ENCODE measurements at places on chromosomes 2 and 18.

DNA sequence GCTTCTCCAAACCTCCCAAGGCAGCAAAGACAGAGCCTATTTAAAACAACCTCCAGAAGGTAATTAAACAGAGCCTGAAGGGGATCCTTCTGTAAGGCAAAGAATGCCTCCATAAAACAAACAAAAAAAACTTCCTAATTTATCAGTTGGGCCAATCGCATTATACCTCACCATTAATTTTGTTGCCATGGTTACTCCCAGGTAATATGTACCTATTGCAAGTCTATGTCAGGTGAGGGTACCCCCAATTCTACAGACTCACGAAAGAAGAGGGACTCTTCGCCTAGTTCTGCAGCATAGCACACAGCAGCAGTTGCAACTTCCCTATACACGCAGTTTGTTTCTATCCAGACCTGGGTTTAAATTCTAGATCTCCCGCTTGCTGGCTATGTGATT is 38.8 kb downstream of the SFXN5 start:
- no peak for DNase-seq

DNA sequence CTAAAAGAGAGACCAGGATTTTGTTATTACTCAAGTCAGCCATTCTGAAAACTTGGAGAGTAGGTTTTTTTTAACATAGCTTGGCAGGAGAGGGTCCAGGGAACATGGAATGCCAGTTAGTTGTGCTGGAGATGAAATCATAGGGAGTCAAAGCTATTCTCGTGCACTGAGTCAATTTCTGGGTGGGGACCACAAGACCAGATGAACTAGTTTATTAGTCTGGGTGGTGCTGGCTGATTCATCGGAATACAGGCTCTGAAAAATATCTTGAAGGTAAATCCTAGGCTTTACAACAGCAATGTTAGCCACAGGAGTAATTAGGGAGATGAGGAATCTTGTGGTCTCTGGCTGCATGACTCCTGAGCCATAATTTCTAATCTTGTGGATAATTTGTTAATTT is 921.4 kb downstream of the TRIB2 start:
- no peak for DNase-seq

GRCh38 chr2:240137596-240138253 is 1.6 kb upstream of the COPS9 start:
- DNase-seq, result no peak

GRCh38 chr2:112182581-112183034 is 44.4 kb downstream of the FBLN7 start:
- no peak for DNase-seq

DNA sequence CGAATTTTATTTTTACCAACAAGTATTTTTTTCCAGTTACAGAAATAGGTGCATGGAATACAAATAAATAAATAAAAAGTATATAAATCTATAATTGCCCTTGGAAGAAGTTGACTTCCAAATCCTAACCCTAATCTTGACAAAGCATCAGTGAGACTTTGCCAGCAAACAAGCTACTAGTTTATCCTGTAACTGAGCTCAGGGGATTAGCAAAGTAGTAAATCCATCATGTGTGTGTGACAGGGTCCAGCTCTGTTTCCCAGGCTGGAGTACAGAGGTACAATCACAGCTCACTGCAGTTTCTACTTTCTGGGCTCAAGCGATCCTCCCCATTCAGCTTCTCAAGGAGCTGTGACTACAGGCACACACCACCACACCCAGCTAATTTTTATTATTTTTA is 948.0 kb upstream of the CNTNAP5 start:
- DNase-seq, result no peak

DNA sequence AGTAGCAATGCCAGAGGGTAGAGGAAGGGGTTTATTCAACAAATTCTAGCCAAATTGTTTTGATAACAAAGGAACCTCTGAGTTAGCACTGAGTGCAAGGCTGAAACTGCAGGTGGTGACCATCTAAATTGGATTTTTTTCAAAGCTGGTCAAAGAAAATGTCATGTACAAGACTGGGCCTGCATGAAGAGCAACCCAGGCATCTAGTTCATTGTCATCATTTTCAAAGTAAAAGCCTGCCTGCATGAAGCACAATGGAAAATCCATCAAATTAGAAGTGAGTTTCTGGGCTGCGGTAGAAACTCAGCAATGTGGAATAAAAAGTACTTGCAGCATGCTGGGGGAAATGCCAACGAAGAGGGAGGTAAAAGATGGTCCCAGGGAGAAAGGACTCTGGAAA is 80.8 kb upstream of the PPP1CB start:
- DNase-seq, result no peak

DNA sequence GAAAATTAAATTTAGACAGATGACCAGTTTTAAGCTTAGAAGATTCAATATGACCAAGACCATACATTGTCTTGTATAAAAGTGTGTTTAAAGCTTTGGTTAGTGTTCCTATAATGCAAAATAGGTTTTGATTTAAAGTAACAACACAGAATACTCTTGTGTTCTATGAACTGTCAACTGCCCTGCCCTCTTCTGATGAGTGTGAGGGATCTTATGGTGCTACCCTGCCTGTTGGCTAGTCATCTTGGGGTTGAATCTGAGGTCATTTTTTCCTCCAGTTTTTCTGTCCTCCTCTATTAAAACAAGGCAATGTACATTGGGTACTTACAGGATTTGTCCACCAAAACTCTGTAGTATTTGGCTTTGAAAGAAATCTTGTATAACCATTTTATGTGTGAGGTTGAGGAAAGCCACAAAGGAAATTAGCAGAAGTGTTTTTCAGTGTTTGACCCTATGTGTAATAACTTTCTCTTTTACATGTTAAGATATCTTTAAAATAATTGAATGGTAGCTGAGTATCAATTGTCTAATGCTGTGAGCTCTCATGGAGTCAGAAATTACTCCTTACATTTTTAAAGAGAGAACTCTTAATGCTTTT is 129.1 kb downstream of the SPTBN1 start:
- DNase-seq, result no peak

DNA sequence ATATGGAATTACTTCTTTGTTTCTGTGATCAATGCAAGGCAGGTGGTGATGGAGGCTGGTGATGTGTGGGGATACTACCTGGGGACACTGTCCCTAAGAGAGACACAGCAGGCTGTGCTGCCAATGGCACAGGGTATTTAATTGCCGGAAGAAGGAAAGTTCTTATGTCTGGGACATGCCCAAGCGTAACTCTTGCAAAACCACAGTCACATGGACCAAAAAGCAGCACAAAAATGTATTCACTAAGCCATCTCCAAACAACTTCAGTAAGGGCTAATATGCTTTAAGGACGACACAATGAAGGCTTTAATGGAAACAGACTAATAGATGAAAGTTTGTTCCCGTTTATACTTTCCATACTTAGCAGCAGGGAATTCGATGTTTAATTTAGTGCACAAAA is 49.7 kb upstream of the AP1S3 start:
- DNase-seq, result no peak

- DNase-seq, result no peak
These were observed 88.6 kb upstream of the EML6 start for GRCh38 chr2:54634564-54635511.

GRCh38 chr18:13481820-13482617 is 244.3 kb downstream of the FAM210A start:
- no peak for DNase-seq

GRCh38 chr18:59818769-59819168 is 81.0 kb upstream of the PMAIP1 start:
- DNase-seq, result no peak

- no peak for DNase-seq
These were observed 103.9 kb downstream of the CCBE1 start for GRCh38 chr18:59593291-59593717.

DNA sequence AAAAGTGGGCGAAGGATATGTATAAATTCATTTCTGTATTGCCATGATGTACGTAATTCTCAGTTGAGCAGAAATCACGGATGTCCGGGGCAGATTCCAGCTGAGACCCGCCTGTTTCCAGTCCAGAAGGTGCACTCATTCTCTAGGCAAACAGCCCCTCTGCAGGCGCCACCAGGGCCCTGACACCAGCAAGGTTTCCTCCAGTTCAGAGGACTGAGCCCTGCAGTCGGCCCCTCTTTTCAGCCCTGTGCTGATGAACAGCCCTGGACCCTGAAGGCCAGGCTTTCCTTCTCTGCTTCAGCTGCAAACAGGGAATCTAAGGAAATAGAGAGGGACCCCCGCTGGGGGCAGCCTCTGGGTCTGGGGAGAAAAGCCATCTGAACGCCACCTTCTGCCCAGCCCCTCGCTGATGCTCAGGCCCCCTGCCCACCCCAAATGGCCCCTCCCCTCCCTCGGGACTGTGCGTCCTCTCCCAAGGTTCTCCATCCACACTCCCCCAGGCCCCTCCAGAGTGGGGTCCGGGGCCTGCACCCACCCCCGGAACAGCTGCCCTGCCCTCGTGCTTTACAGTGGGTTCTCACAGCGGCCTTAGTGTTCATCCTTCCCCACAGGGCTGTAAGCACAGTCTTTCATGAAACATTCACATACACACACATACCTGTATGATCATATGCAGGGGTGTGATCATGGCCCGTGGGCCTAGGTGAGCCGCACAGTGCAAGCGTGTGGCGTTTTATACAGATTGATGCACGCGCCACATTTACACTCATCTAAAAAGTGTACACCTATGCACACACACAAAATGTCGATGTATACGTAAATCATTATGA is 12.1 kb downstream of the COPS9 start:
- DNase-seq, result no peak

GRCh38 chr18:61935362-61935761 is 42.6 kb upstream of the RNF152 start:
- DNase-seq, result no peak

DNA sequence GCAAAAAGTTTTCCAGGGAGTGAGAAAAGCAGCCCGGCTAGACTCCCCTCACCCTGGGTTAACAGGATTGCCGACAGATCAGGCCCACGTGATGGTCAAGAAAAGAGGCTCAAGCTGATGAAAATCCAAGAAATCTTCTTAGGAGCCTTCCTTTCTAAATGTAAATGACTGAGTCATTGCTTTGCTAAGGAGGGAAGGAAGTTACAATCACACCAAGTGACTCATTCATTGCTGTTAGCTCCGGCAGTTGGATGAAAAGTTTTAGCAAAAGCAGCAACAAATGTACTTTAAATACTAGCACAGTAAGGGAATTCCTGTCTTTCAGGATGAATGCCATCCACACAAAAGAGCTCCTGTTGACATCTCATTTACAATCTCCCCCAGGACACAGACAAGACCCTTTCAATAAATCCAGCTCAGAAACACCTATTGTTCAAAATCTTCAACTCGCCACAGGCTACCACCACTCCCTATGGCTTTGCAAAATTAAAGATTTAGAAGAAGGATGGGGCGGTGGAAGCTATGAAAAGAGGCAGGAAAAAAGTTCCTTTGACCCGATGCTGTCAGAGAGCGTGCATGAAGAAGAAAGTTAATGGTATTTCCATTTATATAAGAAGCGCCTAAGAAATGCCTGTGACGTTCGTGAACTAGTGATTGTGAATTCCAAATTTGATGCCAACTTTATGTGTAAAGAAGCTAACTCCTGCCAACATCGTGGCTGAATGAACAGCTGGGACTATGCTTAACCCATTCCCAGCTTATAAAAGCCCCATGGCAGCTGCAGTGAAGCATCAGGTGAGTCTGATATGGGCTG is 153.7 kb downstream of the TGIF1 start:
- DNase-seq, result no peak

- no peak for DNase-seq
These were observed 110.5 kb upstream of the LYPD6 start for GRCh38 chr2:149219856-149220255.

- DNase-seq, result no peak
These were observed 104.7 kb upstream of the ARHGAP28 start for GRCh38 chr18:6624661-6625311.

DNA sequence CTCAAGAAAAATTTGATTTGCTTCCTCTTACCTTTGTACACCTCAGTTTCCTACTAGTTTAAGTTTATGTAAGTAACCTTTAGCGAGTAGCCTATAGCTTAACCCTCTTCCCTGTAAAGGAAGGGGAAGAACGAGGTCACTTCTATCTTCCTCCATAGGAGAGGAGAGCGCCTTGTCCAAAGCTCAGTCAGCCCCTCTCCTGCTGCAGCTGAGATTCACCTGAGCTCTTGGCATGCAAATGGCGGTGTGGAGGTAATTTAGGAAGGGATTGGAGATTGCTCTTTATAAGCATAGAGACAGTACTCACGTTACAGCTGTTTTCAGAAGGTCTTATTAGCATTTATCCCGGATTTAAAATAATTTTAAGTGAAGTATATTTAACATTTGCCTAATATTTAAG is 27.8 kb upstream of the SERPINB12 start:
- no peak for DNase-seq

DNA sequence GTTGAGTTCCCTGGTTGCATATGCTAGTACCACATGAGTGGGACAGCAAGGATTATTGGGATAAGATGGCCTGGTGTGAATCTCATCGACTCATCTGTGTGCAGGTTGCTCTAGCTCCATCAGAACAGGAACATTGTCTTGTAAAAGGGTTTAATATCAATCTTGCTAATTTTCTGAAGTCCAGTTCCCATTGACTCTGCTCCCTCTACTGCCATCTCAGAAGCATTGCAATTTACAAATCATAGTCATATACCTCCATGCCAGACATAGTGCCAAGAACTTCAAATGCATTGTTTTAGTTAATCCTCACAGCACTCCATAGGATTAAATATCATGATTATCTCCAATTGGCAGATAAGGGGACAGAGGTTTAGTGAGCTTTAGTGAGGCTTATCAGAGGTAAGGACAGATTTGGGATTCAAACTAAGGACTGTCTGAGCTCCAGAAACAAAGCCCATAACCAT is 4.8 kb upstream of the STAT4 start:
- DNase-seq, result no peak

DNA sequence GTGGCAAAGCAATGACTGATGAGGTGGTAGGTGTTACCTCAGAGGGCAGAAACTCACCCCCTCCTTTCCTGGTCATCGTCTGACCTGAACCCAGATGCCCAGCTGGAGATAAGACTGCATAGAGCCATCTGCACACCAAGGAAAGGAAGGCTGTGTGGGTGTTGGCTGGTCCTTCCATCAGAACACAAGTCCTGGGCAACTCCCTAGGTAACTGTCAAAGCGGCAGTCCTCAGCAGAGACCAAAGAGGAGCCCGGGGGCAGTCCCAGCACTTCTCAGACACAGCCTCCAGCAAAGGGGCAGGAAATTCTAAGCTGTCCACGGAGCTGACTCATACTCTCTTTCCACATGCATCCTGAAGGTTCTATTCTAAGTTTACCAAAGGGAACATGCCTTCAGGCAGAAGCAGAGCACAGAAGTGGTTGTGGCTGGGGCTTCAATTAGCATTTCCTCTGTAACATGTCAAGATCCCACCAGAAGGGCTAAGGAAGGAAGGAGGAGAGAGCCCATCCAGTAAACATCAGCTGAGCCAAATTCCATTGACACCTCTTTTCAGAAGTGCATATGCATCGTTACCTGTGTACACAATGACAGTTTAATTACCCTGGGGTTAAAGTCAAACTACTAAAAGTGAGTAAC is 54.7 kb downstream of the SPRED2 start:
- no peak for DNase-seq
